Fibroblast of skin of right biceps (primary cell): ENCODE measurements at places on chromosomes 12 and 14.

DNA sequence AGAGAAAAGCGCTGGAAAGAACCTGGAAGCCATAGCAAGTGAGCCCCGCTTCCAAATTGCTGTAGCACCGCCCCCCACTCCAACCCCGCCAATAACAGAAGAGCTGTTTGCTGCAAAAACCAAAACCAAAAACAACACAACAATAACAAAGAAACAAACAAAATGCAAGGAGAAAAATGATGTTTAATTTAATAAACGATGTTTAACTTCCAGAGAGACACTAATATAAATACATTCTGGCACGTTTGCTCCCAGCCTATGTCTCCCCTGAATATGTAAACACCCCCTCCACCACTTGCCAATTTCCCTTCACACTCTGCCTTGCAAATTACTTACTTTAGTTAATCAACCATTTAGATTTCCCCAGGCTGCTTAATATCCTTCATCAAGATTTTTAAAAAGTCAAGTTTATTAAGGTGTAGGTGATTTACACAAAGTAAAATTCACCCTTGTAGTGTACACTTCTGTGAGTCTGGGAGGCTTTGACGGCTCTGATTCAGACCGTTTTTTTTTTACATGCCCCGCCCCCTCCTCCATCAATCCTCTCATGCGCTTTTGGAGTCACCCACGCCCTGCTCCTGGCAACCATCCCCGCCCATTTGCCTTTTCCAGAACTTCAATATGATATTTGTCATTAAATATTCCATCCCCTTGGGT lies 482 bp upstream of the IFI27L2 start:
- peak; percentile 57 for DNase-seq

GRCh38 chr14:99273766-99274345 lies 1.9 kb upstream of the BCL11B start:
- peak; percentile 47 for DNase-seq

DNA sequence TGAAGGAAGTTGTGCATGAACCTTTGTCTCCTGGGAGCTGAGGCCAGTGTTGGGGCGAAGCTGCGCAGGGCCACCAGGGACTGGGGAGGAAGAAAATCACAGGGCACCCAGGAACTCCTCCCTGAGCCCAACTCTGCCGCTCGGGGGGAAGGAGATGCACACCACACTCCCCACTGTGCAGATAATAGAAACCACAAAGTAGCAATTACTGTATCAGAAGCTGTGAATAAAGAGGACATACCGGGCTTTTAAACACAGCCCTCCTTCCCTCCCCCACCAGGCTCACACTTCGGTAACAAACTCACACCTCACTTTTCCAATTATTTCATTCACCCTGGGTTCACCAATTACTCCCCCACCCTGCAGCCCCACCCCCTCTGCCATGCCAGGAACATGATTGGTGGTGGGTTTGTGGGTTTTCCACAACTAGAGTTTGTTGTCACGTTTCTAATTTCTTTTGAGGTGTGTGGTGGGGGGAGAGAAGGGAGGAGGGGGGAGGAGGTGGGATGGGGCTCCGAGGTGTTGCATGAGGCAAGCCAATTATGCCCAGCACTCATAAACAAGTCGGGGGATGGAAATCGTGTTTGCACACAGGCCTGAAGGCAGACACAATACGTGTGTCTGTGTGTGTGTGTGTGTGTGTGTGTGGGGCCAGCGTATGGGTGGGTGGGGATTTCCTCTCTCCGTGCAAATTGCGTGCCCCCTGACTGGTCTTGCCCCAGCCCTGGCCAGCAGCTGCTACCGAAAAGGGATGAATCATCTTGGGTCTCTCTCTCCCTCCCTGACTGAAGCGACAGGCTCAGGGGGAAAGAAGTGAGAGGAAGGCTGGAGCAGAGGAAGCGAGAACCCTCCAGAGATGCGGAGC lies 103.3 kb downstream of the RBM19 start:
- peak; percentile 84 for DNase-seq

- DNase-seq: no peak
These were observed 139.2 kb downstream of the PDZRN4 start for GRCh38 chr12:41327096-41327895.

- DNase-seq: no peak
These were observed 345.0 kb downstream of the FOXG1 start for GRCh38 chr14:29111554-29111953.

DNA sequence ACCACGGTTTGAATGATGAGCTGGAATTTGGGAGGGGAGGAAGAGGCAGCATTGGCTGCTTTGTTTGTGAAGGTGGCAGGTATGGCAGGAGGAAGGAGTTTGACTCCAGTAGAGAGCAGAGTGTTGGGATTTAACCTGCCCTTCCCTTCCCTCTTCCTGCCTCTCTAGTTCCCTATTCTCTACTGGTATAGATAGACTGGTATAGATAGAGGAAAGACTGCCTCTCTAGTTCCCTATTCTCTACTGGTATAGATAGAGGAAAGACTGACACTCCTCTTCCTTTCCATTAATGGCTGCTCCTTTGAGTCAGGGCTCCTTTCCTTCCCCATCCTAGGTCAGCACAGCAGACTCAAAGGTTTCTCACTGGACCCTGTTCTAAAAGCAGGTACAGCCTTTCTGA lies 8.4 kb upstream of the SYCP3 start:
- DNase-seq: no peak

- DNase-seq: peak; percentile 69
These were observed 326.0 kb downstream of the RAD51B start for GRCh38 chr14:68145539-68145938.

GRCh38 chr12:122966743-122967550 lies 684 bp upstream of the ABCB9 start:
- DNase-seq: no peak

DNA sequence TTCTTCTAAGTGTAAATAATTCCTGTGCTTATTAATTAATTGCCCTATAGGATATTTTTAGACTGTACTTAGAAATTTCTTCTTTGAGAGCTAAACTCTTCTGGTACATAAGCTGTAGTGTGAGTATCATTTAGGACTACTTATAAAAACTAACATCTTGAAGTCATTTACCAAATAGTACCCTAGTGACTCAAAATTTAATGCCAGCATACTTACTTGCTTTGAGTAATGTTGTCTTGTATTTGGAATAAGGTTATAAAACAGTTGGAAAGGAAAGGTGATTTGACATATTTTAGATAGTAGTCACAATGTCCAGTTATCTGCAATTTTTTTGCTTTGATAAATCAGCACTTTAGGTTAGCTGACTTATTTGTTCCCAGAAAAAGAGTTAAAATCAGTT lies 39.1 kb downstream of the SPATA7 start:
- DNase-seq: peak; percentile 61

DNA sequence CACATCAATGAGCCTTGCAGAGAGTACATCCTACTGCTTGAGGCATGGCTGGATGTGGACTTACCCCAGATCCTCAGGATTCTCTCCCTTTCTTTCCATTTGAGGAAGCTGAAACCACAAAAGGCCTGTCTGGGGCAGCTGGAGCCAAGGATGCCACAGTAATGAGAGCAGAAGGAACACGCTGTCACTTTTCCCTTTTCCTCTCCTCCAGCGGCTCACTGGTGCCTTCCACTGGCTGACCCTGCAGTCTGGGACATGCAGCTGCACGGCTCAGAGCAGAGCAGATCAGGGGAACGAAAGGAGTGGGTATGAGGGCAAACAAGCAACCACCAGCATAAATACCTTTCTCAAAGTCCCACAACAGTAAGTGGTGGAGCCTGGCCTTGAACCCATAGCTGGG lies 78.2 kb downstream of the GAS2L3 start:
- no peak for DNase-seq

- no peak for DNase-seq
These were observed 515.4 kb downstream of the FUT8 start for GRCh38 chr14:65927931-65928356.

GRCh38 chr12:1643043-1643442 lies 14.0 kb downstream of the WNT5B start:
- no peak for DNase-seq

GRCh38 chr12:129827102-129827865 lies 76.5 kb downstream of the TMEM132D start:
- no peak for DNase-seq

DNA sequence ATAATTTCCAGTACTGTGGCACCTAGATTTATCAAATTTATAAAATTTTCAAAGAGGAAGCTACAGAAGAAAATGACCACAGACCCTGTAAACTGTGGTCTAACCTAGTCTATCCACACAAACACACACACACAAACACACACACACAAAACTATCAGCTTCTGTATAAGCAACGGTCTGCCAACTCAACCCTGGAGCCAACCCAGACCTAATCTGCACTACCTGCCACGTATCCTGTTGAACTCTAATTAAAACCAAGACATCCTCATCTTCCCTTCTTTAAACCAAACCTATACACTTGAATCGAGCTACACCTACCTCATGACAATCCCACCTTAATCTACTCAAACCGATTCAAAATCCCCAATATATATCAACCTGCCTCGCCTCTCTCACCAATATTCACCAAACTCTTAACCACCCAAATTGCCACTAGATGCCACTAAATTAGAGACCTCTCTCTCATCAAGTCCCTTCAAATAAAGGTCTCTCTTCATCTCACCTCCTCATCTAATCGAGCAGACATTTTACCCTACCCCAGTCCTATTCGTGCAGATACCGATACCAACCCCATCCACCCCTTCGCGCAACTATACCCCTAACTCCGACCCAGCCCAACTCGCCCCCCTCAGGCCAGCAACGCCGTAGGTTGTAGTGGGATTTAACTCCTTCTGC lies 808 bp downstream of the ACIN1 start:
- no peak for DNase-seq

DNA sequence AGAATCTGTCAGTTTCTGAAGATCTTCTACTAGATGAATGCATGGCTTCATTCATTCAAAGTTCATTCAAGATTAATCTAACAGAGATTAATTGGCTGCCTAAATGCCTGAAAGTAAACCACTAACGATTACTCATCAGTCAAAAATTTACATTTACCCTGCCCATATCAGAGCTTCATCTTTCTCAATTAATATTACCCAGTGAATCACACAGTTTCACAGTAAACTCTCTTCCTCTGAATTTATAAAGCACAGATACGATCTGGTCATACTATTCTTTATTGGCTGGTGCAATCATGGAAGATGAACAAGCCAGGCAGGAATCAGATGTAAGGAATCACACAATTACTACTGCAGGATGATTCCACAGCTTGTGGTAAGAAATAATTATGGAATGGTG lies 377.7 kb downstream of the SLC16A7 start:
- DNase-seq: peak; percentile 96

- peak; percentile 33 for DNase-seq
These were observed 23.5 kb downstream of the AKAP6 start for GRCh38 chr14:32352631-32353030.

- DNase-seq: no peak
These were observed 8.5 kb upstream of the BCL7A start for GRCh38 chr12:122013136-122013535.

GRCh38 chr12:78290606-78291345 lies 460.1 kb downstream of the NAV3 start:
- peak; percentile 95 for DNase-seq

- DNase-seq: no peak
These were observed 13.6 kb downstream of the ADCY6 start for GRCh38 chr12:48775299-48775698.

DNA sequence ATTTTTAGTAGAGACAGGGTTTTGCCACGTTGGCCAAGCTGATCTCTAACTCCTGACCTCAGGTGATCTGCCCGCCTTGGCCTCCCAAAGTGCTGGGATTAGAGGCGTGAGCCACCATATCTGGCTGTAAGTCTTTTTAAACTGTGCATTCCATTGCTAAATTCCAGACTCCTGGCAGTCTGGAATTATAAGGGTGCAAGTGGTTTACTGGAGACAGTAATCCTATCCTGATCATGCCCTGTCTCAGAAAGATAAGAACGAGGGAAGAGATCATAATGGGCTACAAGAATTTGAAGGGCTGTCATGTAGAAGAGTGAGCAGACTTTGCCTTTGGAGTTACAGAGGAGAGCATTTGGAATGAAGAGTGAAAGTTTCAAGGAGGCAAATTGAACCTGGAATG lies 6.8 kb upstream of the SLC4A8 start:
- DNase-seq: no peak

DNA sequence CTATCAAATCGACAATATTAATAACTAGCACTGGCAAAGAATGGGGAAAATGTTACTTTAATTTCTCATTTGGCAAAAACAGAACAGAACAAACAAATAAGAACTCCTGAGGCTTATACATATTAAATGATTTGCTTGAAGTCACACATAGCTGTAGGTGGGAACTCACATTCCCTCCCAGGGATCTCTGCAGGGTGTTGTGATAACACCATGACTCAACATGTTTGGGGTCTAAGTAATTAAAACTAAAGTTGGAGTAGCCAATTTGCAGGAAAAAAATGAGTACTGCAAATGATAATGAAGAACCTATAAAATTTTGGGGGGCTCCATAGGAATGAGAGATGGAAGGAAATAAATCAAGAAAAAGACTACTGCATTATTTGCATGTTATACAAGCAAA lies 27.5 kb downstream of the UNC79 start:
- DNase-seq: no peak

DNA sequence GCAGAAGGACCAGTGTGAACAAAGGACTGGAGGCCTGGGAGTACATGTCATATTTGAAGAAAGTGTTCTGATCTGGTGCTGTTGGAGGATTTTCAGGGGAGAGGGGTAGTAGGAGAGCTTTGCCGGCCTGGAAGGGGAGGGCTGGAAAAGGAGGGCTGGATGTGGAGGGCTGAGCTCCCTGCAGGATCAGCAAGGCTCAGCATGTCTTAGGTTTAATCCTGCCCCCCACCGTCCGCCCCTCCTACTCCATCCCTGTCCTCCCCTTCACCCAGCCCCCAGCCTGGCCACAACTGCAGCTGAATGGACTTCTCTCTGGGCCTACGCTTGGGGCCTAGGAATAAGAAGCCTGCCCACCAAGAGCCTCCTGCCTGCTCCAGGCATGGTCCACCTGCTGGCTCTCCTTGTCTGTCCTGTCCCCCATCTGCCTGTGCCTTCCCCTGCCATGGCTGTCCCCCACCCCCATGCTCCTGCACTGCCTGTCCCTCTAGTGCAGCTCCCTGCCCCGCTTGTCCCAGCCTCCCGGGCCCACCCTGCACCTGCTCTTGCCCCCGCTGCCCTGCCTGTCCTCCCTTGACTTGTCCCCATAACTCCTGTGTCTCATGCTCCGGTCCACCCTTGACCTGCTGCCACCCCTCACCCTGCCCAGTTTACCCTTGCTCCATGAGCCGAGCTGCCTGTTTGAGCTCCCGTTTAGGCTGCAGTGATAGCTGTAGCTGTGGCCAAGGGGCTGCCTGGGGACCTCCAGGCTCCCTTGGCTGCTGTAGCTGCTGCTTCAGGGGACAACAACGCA lies 9.8 kb upstream of the RARG start:
- no peak for DNase-seq
